ENCODE measurements at places on chromosomes 7 and 10.

GRCh38 chr10:124219062-124219461 is 125.7 kb upstream of the CHST15 start:
- H3K4me1 ChIP-seq: peaks cover 12% of the 10 kb centered on the region
- no peaks in the 10 kb centered on the region for H3K36me3 ChIP-seq
- H3K4me3 ChIP-seq: no peak overlapping the region
- DNase-seq: no peak
- H3K27me3 ChIP-seq: peaks cover 6% of the 10 kb centered on the region
- H3K27ac ChIP-seq: no peak overlapping the region

GRCh38 chr10:84095811-84096497 is 43.4 kb upstream of the GHITM start:
- no peak overlapping the region for H3K4me3 ChIP-seq
- H3K27me3 ChIP-seq: peaks cover 2% of the 10 kb centered on the region
- no peaks in the 10 kb centered on the region for H3K4me1 ChIP-seq

- H3K4me3 ChIP-seq: no peak overlapping the region
- peaks cover 16% of the 10 kb centered on the region for H3K27me3 ChIP-seq
- H3K4me1 ChIP-seq: no peaks in the 10 kb centered on the region
- DNase-seq: no peak
Observed at GRCh38 chr7:90312745-90313144, 8.4 kb downstream of the FAM237B start.

DNA sequence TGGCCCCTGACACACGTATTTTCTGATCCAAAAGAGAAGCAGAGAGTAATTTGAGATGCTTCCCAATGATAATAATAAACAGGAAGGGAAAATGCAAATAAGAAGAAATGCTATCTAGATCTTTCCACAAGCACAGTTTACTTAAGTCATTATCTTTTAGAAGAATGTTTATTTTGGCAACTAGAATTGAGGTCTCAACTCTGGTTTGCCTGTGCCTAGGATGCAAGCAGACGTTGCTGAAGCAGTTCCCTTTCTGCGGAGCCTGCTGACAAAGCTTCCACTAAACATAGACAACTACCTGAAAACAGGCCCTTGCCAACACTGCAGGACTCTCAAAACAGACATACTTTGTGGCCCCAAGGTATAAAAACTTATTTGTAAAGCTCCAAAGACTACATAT is 315.8 kb upstream of the POM121L12 start:
- no peaks in the 10 kb centered on the region for H3K27me3 ChIP-seq
- H3K27ac ChIP-seq: no peak overlapping the region
- H3K36me3 ChIP-seq: no peaks in the 10 kb centered on the region
- H3K4me1 ChIP-seq: no peaks in the 10 kb centered on the region
- no peak overlapping the region for H3K4me3 ChIP-seq

GRCh38 chr10:34235164-34235832 is 579.8 kb downstream of the PARD3 start:
- no peaks in the 10 kb centered on the region for H3K36me3 ChIP-seq
- no peak overlapping the region for H3K4me3 ChIP-seq
- no peak overlapping the region for H3K27ac ChIP-seq
- H3K27me3 ChIP-seq: peaks cover 3% of the 10 kb centered on the region
- H3K4me1 ChIP-seq: no peaks in the 10 kb centered on the region

DNA sequence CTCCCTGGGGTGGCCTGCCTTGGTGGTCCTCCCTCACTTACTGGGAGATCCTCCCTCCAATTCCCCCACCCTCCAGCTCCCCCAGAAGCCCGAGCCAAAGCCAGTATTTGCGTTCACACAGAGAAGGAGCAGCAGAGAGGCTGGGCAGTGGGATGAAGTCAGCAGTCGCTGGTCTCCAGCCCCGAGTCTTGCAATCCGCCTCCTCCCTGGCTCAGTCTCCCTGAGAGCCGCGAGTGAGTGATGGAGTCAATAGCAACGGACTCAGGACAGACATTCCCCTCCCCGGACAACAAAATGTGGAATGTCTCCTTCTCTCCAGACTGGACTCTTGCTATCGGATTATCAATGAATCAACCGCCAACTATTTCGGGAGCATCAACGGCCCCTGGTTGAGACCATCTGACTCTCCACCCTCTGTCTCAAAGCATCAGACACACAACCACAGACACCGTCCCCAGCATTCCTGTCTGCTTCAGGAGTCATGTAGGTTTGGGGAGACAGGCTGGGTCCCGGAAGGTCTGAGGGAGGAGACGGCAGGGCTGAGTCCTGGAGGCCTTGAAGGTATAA is 178.4 kb downstream of the SH3PXD2A start:
- H3K27me3 ChIP-seq: no peaks in the 10 kb centered on the region
- DNase-seq: no peak
- H3K4me3 ChIP-seq: no peak overlapping the region
- H3K36me3 ChIP-seq: no peaks in the 10 kb centered on the region

GRCh38 chr7:81707966-81708365 is 61.9 kb downstream of the HGF start:
- H3K36me3 ChIP-seq: no peaks in the 10 kb centered on the region
- H3K4me1 ChIP-seq: no peaks in the 10 kb centered on the region
- DNase-seq: no peak
- no peak overlapping the region for H3K4me3 ChIP-seq

- no peak overlapping the region for H3K27ac ChIP-seq
- peaks cover 2% of the 10 kb centered on the region for H3K36me3 ChIP-seq
- no peak overlapping the region for H3K4me3 ChIP-seq
Observed at GRCh38 chr7:152521420-152522337, 85.9 kb upstream of the KMT2C start.

GRCh38 chr10:132255489-132256344 is 52.0 kb downstream of the STK32C start:
- H3K36me3 ChIP-seq: no peaks in the 10 kb centered on the region
- no peak overlapping the region for H3K27ac ChIP-seq
- H3K4me3 ChIP-seq: no peak overlapping the region
- DNase-seq: no peak

- no peak overlapping the region for H3K4me3 ChIP-seq
- H3K4me1 ChIP-seq: peaks cover 10% of the 10 kb centered on the region
- H3K36me3 ChIP-seq: no peaks in the 10 kb centered on the region
- no peak for DNase-seq
- H3K27me3 ChIP-seq: peaks cover 4% of the 10 kb centered on the region
- no peak overlapping the region for H3K27ac ChIP-seq
Observed at GRCh38 chr10:95308389-95309302, 17.8 kb upstream of the PDLIM1 start.

GRCh38 chr7:104149822-104150221 is 58.0 kb downstream of the ORC5 start:
- DNase-seq: no peak
- peaks cover 16% of the 10 kb centered on the region for H3K36me3 ChIP-seq
- no peak overlapping the region for H3K27ac ChIP-seq

GRCh38 chr10:23192712-23193434 is 761 bp downstream of the PTF1A start:
- no peak overlapping the region for H3K27ac ChIP-seq
- H3K36me3 ChIP-seq: no peaks in the 10 kb centered on the region
- peaks cover 2% of the 10 kb centered on the region for H3K4me1 ChIP-seq
- H3K27me3 ChIP-seq: peaks cover 75% of the 10 kb centered on the region

All from activated naive CD8-positive, alpha-beta T cell treated with anti-CD3 and anti-CD28 coated beads, Interleukin-2, amount 50 U/mL, for 24 hours (primary cell).